ENCODE measurements at places on chromosomes 7 and 10.

DNA sequence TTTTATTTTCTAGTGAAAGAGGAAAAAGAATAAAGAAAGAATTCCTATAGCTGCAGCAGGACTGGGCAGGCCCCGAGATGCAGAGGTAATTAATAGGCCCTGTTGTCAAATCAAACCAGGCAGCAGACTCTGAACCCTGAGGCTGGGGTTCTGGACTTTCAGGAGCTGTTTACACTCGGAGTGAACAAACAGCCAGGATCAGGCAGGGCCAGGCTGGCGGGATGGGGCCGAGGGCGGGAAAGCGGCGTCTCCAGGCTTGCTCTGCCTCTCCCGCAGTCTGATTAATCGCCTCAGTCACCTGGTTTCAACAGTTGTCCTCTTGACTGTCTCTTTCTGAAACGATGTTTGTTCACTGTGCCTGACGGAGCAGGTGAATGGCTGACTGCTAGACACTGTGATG lies 675.4 kb upstream of the FOXK1 start:
- no peak for DNase-seq

GRCh38 chr10:113104047-113104446 lies 154.0 kb downstream of the TCF7L2 start:
- no peak for DNase-seq

DNA sequence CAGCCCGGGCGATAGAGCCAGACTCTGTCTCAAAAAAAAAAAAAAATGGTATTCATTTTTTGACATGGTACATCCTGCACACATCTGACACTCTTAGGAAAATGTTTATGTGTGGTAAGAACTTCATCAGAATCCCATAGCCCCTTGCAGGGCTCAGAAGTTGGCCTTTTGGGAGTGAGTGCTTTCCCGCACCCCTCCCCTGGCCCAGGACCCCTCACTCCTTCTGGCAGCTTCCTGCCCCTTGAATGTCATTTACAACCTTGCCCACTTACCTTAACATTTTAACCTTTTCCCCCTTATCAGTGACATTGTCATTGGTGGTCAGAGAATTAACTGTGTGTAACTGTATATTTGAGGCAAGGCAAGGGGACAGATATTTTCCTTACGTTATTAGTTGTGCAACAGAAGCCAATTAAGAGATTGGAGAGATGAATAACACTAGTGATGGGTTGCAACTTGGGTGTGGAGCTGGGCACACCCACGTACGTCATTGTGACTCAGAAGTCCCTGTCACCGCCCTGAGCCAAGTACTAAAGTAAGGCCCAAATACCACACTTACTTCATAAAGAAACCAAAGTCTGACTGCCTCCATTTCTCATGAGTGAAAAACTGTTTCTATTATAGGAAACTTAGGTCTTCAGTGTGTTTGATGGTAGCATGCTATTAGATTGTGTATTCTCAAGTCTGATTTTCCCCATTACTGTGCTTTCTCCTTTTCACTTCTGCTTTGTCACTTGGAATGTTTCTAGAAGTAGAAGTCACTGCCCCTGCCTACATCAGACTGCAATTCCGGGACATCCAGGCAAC lies 31.6 kb downstream of the OGDH start:
- peak; percentile 54 for DNase-seq

GRCh38 chr10:112201334-112201733 lies 17.8 kb upstream of the GPAM start:
- no peak for DNase-seq

GRCh38 chr10:127458829-127459228 lies 90.3 kb upstream of the NPS start:
- no peak for DNase-seq

GRCh38 chr7:144991041-144991440 lies 155.2 kb upstream of the TPK1 start:
- no peak for DNase-seq

- no peak for DNase-seq
These were observed 7.9 kb downstream of the ENTPD7 start for GRCh38 chr10:99667108-99667751.

GRCh38 chr7:81499262-81500116 lies 270.4 kb downstream of the HGF start:
- no peak for DNase-seq

- DNase-seq, result no peak
These were observed 546.4 kb upstream of the C7orf33 start for GRCh38 chr7:148044173-148044572.

GRCh38 chr10:126902157-126902556 lies 3.1 kb upstream of the DOCK1 start:
- no peak for DNase-seq

GRCh38 chr10:31612082-31612481 lies 293.1 kb downstream of the ZEB1 start:
- DNase-seq, result no peak

GRCh38 chr7:47314728-47315607 lies 266.9 kb downstream of the TNS3 start:
- DNase-seq, result no peak

DNA sequence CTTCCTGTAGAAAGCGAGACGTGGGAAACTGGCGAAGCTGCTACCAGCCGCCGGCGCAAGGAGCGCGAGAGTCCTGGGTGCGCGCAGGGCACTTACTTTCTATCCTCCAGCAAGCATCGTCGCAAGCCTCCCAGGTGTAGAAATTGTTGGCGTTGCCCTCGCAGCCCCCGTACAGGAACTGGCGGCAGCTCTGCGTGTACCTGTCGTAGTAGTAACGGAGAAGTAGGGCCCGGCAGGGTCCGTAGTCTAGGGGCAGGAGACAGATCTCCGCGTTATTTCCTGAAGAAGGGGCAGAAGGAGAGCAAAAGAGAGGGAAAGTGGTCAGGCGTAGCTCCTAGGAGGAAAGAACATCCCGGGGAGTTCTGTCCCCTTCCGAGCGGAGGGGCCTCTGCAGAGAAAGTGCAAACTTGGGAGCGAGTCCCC lies 501 bp downstream of the TFPI2 start:
- no peak for DNase-seq

- no peak for DNase-seq
These were observed 11.2 kb downstream of the SLC13A4 start for GRCh38 chr7:135716677-135717238.

DNA sequence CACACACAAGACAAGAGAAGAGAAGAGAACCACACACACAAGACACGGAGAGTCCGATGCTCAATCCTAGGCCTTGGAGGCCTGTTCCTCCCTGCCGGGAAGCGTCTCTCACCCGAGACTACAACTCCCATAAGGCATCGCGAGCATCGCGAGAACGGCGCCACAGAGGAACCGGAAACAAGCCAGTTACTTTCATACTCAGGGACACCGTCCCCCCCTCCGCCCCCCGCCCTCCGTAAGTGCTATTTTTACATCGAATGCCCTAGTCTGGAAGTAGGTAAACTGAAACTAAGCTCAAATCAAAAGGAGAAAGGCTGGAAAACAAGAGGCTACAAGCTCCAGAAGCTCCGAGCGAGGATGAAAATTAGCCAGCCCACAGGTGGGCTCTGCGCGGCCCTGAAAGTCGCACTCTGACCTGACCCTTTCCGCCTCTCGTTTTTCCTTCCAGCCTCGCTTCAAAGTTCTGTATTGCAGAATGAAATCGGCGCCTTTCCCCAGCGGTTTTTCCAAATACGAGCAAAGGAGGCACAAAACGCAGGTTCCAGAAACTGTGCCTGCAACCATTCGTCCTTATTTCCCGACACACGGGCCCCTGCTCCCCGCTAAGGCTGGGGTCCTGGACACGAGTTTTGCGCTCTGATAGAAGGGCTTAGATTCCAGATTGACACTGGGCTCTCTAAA lies 11.5 kb upstream of the DNAJC12 start:
- DNase-seq, result peak; percentile 92

DNA sequence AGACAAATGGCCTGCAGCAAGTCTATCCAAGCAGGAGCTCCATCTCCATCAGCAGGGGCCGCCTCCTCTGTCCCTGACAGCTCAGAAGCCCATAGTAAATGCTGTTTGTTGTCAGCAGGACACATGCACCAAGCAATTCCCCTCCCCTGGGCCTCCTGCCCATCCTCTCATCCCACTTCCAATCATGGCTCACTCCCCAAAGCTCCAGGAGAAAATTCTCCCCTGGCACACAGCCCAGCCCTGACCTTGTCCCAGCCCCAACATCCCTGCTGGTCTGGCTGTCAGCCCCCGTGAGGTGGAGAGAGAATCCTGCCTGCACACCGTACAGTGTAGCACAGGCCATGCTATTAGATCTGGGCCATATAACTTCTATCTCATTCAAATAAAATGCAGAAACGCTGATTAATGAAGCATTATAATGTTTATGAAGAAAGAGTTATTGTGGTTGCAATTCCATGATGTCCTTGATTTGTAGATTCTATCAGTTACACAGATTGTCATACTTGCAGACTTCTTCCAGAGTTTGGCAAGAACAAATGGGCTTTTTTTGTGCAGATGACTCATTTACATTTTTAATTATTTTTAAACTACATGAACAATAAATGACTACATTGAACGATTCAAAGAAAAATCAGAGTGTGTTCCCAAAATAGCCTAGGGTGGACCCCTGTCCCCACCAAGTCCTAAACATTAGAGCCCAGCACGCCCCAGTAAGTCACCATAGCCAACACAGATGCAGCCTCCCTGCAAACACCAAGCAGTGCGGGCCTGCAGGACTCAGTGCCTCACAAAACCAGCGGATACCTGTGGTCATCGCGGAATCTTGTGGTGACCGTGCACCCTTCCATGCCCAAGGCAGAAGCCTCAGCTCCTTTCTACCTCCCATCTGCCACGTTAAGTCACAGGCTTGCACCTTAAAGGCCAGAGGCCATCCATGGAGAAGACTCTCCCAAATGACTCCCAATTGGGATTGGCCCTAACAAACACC lies 70.1 kb downstream of the COBL start:
- no peak for DNase-seq

DNA sequence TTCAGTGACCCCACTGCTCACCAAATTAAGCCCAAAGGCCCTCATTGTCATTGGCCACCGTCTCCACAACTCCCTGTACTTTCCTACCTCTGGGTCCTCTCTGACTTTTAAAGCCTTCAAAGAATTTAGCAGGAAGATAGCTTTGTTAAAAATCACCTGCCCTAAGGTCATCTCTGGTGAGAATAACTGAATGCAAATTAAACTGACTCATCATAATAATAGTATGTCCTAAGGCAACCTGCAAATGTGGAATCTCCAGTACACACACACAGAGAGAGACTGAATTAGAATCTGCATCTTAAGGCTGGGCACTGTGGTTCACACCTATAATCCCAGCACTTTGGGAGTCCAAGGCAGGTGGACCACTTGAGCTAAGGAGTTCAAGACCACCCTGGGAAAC lies 24.1 kb downstream of the OAT start:
- DNase-seq, result no peak

- no peak for DNase-seq
These were observed 38.5 kb downstream of the GRID1 start for GRCh38 chr10:86327954-86328725.

DNA sequence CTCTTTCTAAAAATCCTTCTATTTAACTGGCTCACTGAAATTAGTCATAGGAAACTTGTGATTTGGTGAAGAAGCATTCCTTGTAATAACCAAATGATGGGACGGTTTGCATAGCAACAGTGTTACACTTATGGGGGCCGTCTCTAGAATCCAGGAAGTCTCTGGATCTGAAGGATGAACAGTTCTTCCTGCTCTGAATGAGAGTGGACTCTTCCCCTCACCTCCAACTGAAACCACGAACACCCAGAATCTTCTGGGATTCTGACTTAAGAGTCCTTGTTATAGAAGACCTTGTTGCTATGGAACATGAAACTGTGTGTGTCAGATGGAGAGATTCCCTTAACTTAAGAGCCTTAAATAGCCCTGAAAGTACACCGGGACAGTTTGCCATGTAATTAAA lies 23.2 kb downstream of the NOLC1 start:
- DNase-seq, result no peak

GRCh38 chr7:50310361-50310760 lies 5.8 kb downstream of the IKZF1 start:
- no peak for DNase-seq

GRCh38 chr7:134699021-134699818 lies 52.6 kb downstream of the BPGM start:
- no peak for DNase-seq

GRCh38 chr7:82156168-82156567 lies 287.4 kb downstream of the CACNA2D1 start:
- DNase-seq, result no peak

DNA sequence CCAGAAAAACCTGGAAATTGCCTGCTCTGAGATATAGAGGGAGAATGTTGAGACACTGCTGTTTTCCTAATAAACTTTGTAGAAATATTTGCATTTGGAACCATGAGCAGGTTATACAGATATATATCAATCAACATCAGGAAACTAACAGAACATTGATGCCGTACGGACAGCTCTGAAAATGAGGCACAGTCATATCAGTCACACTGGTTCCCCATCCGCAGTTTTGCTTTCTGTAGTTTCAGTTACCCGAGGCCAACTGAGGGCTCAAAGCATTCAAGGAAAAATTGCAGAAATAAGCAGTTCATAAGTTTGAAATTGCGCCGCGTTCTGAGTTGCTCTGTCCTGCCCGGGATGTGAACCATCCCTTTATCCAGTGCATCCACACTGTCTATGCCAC lies 137.9 kb downstream of the KLF6 start:
- DNase-seq, result no peak

DNA sequence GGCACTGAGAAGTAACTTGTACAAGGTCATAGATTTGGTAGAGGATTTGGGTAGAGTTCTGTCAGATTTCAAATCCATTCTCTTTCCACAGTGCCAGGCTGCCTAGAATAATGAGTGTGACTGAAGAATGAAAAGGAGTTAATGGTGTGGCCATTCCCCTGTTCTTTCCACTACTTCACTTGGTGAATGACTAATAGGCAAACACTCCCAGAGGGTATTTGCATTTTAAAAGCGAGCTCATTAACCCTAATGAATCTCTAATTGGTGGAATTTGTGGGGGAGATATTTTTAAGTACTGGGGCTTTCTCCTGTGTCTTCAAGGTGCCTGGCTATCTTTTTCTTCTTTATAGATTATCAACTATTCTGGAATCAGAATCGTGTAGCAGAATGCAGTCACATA lies 74.8 kb upstream of the RPA3 start:
- DNase-seq, result no peak

DNA sequence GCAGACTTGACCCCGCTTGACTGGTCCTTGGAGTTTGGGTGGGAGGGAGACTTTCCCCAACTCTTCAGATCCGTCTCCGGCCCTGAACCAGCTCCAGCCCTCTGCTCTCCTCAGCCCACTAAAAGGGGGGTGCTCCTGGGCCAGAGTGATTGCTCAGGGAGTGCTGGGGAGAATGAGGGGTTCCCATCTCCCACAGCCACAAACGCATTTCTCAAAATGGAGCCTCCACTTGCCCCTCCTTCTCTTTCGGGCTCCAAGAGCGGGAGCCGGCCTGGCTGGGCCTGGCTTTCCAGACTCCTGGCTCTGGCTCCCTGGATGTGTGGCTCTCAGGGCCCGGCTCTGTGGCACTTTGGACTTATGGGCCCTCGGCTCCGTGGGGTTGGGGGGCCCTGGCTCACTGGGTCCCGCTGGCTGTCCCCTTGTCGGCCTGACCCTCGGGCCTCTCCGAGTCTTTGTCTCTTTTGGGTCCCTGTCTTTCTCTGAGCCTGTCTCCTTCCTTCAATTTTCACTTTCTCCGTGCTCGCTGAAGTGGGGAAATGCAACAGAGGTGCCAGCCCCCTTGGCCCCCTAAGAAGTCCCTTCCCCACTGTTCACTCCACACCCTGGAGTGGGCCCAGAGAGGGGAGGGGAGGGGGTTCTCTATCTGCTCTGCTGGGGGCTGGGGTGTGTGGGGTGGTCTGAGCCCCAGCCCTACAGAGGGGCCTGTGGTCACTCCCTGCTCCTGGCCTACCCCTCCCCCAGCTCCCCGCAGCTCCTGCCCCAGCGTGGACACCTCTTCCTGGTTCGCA lies 713 bp downstream of the LZTS2 start:
- no peak for DNase-seq
